ENCODE measurements at places on chromosomes 1 and 21. TPM values are rescaled to one million over a fixed set of nuclear protein-coding genes. Genes with fewer than 3 reads are reported as not detected.

DNA sequence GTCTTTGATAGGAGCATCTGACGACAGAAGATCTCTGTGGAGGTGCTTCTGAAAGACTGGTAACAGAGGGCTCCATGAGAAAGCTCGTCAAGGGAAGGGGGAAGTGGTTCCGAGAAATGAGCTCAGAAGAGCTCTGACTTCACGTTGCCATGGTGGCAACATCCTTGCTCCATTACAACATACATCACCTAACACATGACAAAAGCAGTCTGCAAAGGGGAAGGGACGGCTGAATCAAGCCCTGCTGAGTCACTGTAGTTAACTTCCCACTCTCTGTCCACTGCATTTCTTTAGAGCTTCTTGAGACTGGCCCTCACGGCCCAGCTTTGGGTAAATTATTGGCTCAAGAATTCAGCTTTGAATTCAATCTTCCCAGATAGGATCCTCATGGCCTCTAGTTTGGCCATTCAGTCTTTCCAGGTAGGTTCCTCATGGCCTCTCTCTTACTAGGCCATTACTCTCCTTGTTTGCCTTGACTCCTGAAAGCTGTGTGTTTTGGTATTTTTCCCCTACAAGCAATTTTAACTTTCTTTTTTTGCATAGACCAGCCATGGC, 88.0 kb upstream of the ZNF648 start:
- peak overlapping the region; percentile 0 for H3K27ac ChIP-seq
- peaks cover 10% of the 10 kb centered on the region for H3K4me1 ChIP-seq
- H3K4me3 ChIP-seq = no peak overlapping the region
- H3K27me3 ChIP-seq = no peaks in the 10 kb centered on the region
- no peaks in the 10 kb centered on the region for H3K36me3 ChIP-seq
- no peak for DNase-seq

GRCh38 chr1:29991815-29992214, 731.6 kb downstream of the MATN1 start:
- no peaks in the 10 kb centered on the region for H3K36me3 ChIP-seq
- DNase-seq = no peak
- H3K4me3 ChIP-seq = no peak overlapping the region

Gene ARHGAP29
- total RNA-seq = 145 TPM

- no peaks in the 10 kb centered on the region for H3K36me3 ChIP-seq
- DNase-seq = no peak
- no peaks in the 10 kb centered on the region for H3K27me3 ChIP-seq
- no peak overlapping the region for H3K27ac ChIP-seq
- no peaks in the 10 kb centered on the region for H3K4me1 ChIP-seq
- no peak overlapping the region for H3K4me3 ChIP-seq
These were observed 9.6 kb downstream of the GSTM2 start for GRCh38 chr1:109677459-109677858.

Gene E2F2
- total RNA-seq = 0.50 TPM

GRCh38 chr1:150995896-150996295, 10.8 kb downstream of the MINDY1 start:
- no peak overlapping the region for H3K4me3 ChIP-seq
- H3K27me3 ChIP-seq = no peaks in the 10 kb centered on the region
- DNase-seq = no peak
- no peak overlapping the region for H3K27ac ChIP-seq
- no peaks in the 10 kb centered on the region for H3K4me1 ChIP-seq
- H3K36me3 ChIP-seq = no peaks in the 10 kb centered on the region

- peak; percentile 32 for DNase-seq
- peaks cover 8% of the 10 kb centered on the region for H3K4me1 ChIP-seq
- no peaks in the 10 kb centered on the region for H3K27me3 ChIP-seq
These were observed 156.6 kb upstream of the RAB4A start for GRCh38 chr1:229114315-229114714.

DNA sequence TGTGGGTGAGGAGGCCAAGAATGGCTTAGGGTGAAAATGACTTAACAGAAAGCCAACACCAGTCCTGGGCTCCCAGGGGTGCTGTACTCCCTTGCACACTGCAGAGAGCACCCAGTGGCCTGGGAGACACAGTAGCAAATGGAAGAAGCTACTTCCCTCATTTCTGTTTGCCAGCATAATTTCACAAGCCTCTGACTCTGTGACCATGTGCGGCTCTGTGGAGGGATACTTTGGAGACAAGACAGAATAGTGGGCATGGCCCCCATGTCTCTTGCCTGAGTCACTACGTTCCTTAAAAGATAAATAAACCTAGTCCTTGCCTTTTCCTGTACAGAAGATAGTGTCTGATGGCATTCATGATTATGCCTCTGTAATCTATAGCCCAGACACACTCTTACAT, 38.1 kb downstream of the TRIM62 start:
- H3K4me3 ChIP-seq = no peak overlapping the region
- no peak for DNase-seq
- no peak overlapping the region for H3K27ac ChIP-seq
- peaks cover 4% of the 10 kb centered on the region for H3K36me3 ChIP-seq
- no peaks in the 10 kb centered on the region for H3K27me3 ChIP-seq

GRCh38 chr1:6134206-6134605, 45.9 kb downstream of the CHD5 start:
- peak; percentile 61 for DNase-seq
- H3K27me3 ChIP-seq = no peaks in the 10 kb centered on the region
- H3K36me3 ChIP-seq = no peaks in the 10 kb centered on the region
- no peaks in the 10 kb centered on the region for H3K4me1 ChIP-seq
- no peak overlapping the region for H3K4me3 ChIP-seq

Measured in kidney (tissue), 22 donors.